ENCODE measurements at places on chromosomes 1 and 21.

- DNase-seq, result no peak
Measured at GRCh38 chr1:198780376-198780775, 141.5 kb downstream of the PTPRC start.

GRCh38 chr1:228833911-228834688 is 98.8 kb downstream of the RHOU start:
- DNase-seq, result no peak

DNA sequence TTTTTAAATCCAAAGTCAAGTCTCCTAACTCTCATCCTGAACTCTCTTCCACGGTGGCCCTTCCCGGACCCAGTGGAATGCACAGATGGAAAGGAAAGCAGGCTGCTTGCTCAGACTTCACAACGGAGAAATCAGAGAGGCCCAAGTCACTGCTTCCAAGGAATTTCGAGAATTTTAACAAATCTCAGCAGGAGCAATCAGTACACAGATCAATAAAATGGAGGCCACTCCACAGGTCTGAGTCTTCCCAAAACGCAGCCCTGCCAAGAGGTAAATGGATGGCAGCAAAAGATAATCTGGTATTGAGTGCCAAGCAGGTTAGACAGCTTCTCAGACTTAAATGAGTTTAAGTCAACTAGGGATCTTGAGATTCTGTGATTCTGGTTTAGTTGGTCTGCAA is 81.1 kb upstream of the TIAM1 start:
- no peak for DNase-seq

- no peak for DNase-seq
Measured at GRCh38 chr21:41519806-41520559, 12.0 kb upstream of the TMPRSS2 start.

GRCh38 chr1:157505481-157506272 is 46.6 kb downstream of the FCRL5 start:
- DNase-seq, result peak; percentile 8

- DNase-seq, result no peak
Measured at GRCh38 chr1:40302475-40302874, 14.6 kb downstream of the COL9A2 start.

DNA sequence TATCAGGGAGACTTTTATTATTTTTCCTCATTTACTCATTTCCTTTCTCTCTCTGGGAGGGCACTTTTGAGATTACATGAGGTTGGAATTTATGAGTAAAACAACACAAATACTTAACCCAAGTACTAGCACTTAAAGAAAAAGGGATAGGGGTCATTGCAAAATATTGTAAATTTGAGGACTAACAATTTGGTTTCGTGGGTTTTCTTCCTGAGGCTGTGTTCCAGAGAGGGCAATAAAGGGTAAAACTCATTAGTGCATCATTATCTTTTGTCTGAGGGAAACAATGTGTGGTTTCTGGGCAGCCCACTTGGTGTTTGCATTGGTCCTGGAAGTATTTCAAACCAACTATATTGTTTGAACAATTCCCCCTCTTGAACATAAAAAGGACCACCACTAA is 96.5 kb downstream of the GREM2 start:
- no peak for DNase-seq

DNA sequence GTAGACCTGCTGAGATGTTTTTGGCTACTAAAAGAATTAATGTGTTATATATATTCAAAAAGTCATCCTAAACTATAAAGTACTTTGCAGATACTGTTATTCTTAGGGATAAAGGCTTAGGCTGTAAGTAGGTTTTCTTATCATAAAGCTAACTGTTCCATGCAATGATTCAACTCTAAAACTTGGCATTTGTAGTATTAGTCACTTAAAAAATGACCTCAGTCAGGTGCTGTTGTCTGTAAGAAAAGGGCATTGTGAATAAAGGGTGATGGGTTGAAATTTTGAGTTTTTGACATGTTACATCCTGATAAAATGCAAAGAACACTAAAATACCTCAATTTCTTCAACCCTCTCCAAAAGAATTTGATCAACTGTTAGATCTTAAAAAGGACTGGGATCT is 32.9 kb downstream of the ADCY10 start:
- no peak for DNase-seq

DNA sequence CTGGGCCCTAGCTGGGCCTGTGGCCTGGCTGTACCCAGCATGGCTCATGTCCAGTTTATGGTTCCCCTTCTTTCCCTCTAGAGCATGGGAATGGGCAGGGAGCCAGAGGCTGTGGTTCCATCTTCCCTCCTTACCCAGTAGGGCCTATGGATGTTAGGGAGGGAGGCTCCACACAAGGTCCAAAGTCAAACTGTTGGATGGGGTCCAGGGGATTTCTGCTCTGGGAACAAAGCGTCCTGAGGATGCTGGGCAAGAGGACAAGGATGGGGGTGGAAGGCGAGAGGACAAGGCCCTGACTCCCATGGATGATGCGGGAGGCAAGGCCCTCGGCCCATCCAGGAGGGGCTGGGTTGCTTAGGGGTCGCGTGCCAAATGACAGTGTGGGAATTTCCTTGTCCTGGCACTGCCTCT is 17.3 kb downstream of the CSF1 start:
- no peak for DNase-seq

GRCh38 chr1:72284084-72284347 is 1.7 kb upstream of the NEGR1 start:
- DNase-seq, result no peak

- DNase-seq, result peak; percentile 7
Measured at GRCh38 chr1:12067900-12068821, 5.1 kb downstream of the TNFRSF8 start.

DNA sequence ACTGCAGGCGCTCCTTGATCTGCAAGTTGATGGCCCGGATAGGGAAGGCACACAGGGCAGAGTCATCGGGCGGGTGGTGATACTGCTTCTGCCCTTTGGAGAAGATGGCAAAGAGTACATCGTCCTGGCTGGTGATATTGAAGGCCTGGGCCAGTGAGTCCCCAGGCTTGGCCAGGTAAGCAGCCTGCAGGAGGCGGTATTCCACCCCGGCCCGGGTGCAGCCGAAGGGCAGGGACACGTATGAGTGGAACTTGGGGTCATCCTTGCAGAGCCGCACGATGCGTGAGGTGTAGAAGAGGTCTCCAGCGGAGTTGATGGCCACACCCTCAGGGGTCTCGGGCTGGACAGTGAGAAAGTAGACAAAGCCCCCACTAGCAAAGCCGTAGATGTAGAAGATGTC is 27.4 kb downstream of the PLXNA2 start:
- DNase-seq, result no peak

DNA sequence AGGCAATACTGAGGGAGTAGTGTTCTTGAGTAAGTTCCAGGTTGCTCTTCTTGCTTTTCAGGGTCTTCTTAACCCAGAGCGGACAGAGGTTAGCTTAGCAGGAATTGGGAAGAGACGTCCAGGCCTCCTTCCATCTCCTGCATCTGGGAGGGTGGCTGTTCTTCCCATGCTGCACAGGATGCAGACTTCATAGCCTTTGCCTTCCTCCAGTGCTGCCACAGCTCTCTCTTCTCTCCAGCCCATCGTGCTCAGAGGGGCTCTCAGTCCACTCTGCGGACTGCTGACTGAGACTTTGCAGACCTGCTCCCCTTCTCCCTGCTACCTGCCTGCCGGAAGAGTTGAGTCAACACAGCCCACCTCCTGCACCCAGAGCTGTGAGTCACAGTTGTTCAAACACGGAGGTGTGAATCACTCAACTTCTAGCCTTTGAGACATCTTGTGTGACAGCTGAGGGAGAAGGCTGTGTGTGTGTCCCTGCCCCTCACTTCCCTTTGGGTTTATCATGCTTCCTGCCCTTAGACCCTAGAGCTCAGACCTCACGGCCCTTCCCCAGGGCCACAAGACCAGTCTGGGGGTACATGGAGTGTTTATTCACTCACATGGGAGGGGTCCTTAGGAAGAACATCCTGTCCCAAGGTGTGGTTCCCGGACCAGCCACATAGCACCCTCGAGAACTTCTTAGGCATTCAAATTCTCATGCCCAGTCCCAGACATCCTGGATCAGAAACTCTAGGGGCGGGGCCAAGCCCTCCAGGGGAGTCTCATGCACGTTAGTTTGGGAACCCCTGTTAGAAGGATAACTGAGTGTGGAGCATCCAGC is 158.3 kb upstream of the CACNA1E start:
- DNase-seq, result no peak

GRCh38 chr1:182968836-182969734 is 16.1 kb upstream of the SHCBP1L start:
- no peak for DNase-seq

GRCh38 chr1:226604560-226605317 is 56.2 kb downstream of the STUM start:
- DNase-seq, result no peak

- no peak for DNase-seq
Measured at GRCh38 chr1:226051365-226051764, 11.2 kb upstream of the H3-3A start.

DNA sequence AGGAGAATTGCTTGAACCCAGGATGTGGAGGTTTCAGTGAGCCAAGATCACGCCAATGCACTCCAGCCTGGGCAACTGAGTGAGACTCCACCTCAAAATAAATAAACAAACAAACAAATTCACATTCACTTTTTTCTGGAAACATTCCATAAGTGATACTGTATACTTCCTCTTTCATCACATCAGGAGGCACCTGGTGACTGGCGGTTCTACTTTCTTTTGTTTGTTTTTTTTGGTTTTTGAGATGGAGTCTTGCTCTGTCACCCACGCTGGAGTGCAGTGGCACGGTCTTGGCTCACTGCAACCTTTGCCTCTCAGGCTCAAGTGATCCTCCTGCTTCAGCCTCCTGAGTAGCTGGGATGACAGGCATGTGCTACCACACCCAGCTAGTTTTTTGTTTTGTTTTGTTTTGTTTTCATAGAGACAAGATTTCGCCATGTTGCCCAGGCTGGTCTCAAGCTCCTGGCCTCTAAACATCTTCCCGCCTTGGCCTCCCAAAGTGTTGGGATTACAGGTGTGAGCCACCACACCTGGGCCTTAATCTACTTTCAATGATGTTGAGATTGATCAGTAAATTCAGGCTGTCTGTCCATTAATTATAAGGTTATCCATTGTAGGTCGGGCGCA is 10.7 kb downstream of the HAPLN2 start:
- DNase-seq, result no peak

- no peak for DNase-seq
Measured at GRCh38 chr1:153360190-153360589, 2.5 kb downstream of the S100A9 start.

DNA sequence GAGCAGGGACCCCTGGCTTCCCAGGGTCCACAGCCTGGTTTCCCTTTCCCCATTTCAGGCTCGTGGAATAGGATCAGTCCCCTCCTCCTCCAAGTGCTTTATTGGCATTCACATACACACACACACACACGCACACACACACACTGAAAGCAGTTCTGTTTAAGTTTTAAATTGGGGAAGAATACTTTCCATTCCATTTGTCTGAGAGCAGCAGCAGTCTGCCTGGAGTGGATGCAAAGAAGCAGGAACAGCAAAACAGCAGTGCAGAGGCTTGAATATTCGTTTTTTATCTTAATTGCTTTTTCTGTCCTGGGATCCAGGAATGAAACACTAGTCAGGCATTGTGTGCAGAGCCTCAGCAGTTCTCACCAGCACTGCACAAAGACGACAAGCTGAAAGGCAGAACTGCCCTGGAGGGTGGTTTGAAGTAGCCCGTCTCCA is 7.1 kb downstream of the CYB561D1 start:
- peak; percentile 57 for DNase-seq

- no peak for DNase-seq
Measured at GRCh38 chr1:26717017-26717491, 21.2 kb downstream of the ARID1A start.

DNA sequence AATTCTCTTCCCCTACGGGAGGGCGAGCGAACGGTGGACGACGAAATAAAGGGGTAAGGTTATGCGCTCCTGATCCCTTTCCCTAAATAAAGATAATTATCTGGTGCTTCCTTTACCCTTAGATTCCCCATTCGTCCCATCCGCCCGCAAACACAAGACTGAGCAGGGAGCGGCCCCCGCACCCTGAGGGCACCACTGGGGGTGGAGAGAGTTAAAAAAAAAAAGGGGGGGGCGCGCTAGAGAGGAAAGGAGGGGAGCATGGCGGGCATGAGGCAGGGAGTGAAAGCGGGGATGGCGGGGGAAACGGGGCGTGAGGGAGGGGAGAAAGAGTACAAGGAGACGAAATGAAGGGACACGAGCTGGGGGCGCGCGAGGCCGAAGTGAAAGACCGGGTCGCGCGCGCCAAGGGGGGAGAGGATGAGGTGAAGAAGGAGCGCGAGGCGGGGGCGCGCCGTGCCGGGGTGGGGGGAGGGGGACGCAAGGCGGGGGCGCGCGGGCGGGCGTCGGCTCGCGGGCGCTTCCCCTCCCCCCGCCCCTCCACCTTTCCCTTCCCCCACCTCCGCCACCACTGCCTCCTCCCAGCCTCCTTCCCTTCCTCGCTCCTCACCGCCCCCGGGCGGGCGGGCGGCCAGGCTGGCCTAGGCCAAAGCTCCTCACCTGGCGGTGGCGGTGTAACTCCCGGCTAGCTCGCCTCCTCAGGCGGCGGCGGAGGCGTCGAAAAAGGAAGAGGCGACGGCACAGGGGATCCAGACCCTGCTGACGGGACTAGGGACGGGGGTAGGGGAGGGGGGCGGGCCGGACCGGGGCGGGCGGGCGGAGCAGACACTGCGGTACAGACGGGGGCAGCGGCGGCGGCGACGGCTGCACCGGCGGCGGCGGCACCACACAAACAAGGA is 448 bp downstream of the GATAD2B start:
- DNase-seq, result no peak

DNA sequence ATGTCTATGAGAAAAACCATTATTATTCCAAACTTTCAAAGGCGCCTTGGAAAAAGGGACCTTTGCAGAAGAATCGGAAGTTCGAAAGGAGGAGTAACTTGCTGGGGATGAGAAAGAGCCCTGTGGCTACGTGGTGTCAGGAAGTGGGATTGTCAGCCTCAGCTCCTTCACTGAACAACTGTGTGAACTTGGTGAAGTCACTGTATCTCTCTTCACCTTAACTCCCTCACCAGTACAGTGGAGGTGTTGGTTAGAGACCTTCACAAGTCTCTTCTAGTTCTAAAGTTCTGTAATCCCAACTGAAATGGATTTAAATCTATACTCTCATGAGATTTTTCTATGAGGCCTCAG is 285.6 kb downstream of the CACNA1E start:
- DNase-seq, result no peak

DNA sequence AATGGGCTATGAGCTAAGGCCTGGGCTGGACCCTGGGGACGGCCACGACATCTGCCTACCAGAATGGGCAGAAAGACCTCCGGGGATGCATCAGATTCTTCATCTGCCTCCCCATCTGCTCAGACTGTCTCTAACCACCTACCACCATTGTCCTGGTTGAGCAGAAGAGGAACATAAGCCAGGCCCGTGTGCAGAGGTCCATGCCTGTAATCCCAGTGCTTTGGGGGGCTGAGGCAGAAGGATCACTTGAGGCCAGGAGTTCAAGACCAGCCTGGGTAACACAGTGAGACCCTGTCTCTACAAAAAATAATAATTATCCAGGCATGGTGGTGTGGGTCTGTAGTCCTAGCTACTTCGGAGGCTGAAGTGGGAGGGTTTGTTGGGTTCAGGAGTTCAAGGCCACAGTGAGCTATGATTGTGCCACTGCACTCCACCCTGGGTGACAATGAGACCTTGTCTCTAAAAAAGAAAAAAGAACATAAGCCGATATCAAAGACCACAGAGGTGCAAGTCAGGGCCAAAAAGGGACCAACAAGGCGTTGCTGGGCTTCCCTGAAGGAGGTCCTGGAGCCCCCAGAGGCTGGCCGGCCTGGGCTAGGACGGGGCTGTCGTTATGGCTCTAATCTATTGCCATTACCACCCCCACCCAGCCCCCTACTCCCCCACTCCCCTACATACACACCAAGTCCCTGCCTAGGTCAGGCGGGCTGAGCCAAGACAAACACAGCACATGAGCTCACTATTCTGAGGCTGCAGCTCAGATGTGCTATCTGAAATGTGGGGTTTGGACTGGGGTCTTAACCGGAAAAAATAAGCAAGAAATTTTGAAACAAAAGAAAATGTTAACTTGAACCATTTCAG is 239.2 kb upstream of the RAB4A start:
- no peak for DNase-seq

All from AG09319 (cell line).